ENCODE measurements at places on chromosomes 1 and 21. TPM values are rescaled to one million over a fixed set of nuclear protein-coding genes. Genes with fewer than 3 reads are reported as not detected.

- peaks cover 72% of the 10 kb centered on the region for H3K4me1 ChIP-seq
- H3K27ac ChIP-seq: no peak overlapping the region
- H3K27me3 ChIP-seq: no peaks in the 10 kb centered on the region
- H3K4me3 ChIP-seq: no peak overlapping the region
These were observed 21.6 kb upstream of the PTP4A2 start for GRCh38 chr1:31959521-31960340.

CFHR4 gene
- not detected for total RNA-seq

C1orf141 gene
- total RNA-seq: not detected

C4BPB gene
- 1.3 TPM for total RNA-seq
